ENCODE measurements at places on chromosomes 3 and 15.

DNA sequence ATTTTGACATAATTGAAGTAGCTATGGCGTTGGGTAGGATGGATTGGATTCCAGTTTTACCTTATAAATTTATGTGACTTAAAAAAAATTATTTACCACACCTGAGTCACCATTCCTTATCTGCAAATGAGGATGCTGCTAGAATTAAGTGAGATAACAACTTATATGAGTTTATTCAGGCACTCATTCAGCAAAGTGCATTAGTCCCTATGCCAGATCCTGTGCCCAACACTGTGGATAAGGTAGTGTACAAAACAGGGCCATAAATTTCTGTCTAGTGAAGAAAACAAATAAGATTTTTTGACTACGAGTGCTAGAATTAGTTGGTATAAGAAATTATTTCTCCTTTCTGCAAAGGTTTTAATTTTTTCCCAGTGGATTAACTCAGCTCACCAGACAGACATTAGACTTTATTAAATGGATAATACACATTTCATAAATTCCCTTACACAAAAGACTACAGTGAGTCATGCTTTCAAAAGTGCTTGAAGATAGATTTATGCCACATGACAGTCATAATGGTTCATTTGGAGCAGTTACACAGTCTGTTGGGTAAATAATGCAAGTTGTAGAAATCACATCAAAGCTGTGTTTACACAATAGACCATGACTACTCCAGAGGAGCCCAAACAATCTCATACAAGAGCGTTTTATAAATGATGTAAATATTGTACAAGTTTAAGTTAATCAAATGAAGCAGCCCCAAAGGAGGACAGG lies 129.9 kb upstream of the TGFBR2 start:
- no peak for DNase-seq

- DNase-seq: no peak
Measured at GRCh38 chr3:105304487-105304886, 62.2 kb upstream of the ALCAM start.

DNA sequence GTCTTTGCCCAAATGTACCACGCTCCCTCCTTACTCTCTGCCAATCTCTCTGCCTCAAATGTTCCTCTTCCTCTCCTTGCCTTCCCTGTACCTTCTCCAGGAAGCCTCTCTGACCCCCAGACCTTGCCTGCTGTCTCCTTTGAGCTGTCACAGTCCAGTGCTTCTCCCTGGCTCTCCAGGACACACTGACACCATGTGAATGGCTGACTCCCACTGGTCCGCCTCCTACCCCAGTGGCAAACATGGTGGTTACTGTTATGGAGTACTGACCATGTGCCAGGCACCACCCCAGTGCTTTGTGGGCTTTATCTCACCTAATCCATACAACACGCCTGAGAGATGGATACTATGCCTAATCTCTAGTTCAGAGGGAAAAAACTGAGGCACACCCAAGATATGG lies 141.9 kb downstream of the TPRA1 start:
- DNase-seq: peak; percentile 30

GRCh38 chr15:74799856-74800558 lies 12.6 kb upstream of the LMAN1L start:
- DNase-seq: peak; percentile 92

GRCh38 chr3:42999632-43000031 lies 20.5 kb downstream of the GASK1A start:
- DNase-seq: no peak

DNA sequence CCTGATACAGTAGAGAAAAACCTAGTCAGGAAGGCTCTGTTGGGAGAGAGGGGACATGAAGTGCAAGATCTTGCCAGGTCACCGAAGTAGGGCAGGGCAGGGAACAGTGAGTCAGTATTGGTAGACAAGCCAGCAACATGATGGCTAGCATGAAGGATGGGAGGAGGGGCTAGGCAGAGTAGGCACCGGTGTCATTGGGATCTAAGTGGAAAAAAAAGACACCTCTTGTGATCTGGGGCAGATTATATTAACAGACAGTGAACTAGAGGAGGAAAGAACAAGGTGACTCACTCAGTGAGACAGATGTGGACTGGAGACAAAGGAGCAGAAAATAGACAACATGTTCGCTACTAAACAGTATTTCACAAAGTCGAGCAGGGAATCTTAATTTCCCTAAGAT lies 149.2 kb upstream of the SLC24A5 start:
- DNase-seq: no peak

GRCh38 chr3:108527109-108527508 lies 16.7 kb upstream of the MYH15 start:
- no peak for DNase-seq

DNA sequence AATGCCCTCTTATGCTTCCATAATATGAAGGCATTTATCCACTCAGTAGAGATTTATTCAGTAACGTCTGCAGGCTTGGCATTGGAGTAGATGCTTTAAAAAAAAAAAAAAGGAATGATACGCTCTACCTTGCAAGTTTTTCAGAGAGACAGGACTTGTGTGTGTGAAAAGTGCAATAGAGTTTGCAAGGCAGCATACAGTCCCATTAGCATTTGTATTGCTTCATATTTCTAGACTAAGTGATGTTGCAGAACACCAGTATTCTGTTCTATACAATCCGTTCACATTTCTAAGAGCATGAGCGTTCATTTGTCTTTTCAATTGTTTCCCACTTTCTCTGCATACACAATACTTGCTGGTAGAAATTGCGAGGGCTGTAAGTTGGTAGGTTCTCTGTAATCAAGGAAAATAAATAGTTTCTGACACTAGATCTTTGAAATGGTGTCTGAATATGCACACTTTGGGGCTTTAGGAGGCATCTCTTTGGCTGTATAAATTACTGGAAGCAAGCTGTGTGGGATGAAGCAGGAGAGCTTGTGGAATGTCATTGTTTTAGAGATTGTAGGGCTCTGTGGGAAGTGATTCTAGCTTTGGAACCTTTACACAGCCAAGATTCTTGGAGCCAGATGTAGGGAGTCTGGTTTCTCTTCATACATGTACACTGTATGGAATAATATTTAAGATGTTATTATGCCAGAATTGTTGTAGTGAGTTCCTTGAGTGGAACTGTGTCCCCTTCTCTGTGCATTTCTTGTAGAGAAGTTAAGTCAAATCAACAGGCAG lies 262.7 kb downstream of the FEZF2 start:
- DNase-seq: no peak

DNA sequence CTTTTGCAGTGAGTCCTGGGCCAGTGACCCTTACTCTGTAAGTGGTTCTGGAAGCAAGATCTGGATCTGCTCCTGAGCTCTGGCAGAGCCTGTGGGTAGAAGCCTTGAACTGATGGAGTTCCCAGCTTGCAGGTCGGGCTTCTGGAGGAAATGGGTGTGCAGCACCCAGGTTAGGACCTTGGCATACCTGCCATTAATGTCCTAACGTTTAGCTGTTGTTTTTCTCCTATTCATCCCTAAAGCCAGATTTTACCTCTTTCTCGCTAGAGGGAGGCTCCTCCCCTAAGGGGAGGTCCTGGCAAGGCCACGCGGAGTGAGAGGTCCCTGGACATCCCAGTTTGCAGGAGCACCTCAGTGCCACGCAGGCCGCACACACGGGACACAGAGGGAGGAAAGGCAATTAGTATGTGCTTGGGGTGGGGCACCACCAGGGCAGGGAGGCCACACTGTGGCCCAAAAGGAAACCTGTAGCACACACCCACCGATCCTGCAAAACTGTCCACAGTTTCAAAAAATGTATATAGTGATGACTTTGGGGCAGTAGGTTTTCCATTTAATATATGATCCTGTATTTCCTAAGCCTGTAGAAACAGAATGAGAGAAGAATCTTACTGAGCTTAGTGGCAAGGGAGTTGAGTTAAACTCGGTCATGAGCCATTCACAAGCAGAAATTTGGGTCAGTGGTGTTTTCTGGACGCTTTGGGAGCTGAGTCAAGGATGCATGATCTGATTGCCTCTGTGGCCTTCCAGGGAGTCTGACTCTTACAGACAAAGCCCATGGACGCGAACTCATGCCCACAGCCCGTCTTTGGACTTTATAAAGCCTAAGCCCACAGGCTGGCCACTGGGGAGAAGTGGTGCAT lies 148.7 kb downstream of the LRRK1 start:
- DNase-seq: peak; percentile 42

- DNase-seq: no peak
Measured at GRCh38 chr3:123256256-123256655, 54.5 kb downstream of the SEC22A start.

DNA sequence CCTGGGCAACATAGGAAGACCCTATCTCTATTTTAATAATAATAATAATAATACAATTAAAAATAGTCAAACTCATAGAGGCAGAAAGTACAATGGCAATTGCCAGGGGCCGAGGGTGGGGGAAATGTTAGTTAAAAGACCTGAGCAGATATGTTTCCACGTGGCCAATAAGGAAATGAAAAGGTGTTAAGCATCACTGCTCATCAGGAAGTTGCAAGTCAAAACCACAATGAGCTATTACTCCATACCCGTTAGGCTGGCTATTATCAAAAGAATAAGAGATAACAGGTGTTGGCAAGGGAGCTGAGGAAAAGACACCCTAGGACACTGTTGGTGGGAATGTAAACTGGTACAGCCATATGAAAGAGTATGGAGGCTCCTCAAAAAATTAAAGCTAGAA lies 60.4 kb upstream of the PRSS50 start:
- no peak for DNase-seq

DNA sequence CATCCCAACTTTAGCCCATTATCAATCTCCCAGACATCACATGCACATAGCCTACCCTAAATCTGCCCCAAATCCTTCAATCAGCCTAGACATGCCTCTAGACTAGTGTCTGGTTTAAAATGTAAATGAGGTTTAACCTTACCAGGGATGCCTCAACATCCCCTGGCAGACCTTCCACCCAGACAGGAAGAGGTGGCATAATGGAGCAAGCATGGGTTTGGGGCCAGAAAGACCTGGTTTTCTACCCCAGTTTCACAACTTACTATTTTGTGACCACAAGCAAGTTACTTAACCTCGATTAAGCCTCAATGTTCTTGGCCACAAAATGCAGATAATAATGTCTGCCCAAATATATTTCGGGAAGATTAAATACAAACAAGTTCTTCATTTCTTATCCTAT lies 28.3 kb upstream of the THBS1 start:
- DNase-seq: no peak

GRCh38 chr15:68234060-68234459 lies 4.5 kb upstream of the CLN6 start:
- no peak for DNase-seq

DNA sequence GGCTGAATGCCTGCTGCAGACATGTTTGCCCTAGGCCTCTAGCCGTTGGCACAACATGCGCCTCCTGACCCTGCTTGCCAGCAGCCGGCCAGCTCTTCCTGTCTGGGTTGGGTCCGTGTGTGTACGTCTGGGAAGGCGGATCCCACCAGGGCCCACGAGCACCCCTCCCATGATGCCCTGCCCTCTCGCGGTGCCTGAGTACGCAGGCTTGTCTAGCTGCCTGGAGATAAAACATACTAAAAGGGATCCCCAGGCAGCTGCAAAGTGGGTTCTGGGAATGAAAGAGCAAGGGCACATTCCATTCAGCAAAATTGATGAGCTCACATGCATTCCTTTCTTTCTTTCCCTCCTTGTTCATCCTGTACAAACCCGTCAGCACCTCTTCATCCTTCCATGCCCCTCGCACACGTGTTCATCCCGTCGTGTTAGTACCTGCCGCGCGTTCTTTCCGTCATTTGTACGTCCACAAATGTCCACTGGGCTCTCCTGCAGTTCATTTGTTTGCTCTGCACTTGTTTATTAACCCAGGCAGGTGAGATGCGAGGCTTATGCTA lies 74.3 kb downstream of the FBLN2 start:
- no peak for DNase-seq

DNA sequence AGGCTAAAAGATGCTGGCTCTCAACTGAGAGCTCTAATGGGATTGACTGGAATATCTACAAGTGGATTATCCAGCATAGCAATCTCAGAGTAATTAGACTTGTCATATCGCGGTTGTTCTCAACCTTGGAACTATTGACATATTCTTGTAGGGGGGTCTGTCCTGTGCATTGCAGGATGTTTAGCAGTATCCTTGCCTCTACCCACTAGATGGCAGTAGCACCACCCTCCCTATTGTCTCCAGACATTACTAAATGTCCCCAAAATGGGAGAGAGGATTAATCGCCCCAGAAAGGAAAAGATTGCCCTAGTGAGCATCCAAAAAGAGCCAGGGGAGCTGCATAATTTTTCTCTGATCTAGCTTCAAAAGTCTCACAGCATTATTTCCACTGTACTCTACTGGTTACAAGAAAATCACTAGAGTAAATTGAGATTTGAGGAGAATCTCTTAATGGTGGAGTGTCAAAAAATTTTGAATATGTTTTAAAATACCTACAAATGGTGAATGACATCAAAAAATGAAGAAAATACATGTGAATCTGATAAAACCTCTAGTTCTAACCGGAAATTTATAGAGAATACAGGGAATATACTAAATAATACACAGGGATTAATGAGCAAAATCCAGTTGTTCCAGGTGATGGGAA lies 388.2 kb upstream of the AGTR1 start:
- no peak for DNase-seq

GRCh38 chr3:150583028-150583427 lies 20.1 kb upstream of the SELENOT start:
- DNase-seq: no peak

GRCh38 chr15:34927726-34928125 lies 41.8 kb downstream of the AQR start:
- DNase-seq: no peak

GRCh38 chr3:107345822-107346405 lies 31.3 kb upstream of the CCDC54 start:
- DNase-seq: no peak

DNA sequence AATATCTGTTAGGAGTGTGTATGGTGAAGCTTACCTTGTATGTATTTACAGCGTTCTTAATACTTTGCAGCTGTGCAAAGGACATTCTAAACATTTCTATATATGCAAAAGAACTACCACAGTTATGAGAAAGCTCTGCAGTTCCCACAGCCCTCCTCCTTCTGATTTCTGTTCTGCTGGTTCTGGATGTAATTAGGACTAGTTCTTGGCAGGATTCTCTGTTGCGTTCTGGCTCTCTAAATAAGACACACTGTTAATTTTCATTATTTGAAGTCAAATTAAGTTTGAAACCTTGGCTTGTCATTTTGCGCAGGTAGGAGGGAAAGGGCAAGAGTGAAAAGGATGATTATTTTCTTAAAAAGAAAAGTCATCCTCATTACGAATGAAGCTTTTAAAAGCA lies 76.4 kb downstream of the FNDC3B start:
- no peak for DNase-seq

DNA sequence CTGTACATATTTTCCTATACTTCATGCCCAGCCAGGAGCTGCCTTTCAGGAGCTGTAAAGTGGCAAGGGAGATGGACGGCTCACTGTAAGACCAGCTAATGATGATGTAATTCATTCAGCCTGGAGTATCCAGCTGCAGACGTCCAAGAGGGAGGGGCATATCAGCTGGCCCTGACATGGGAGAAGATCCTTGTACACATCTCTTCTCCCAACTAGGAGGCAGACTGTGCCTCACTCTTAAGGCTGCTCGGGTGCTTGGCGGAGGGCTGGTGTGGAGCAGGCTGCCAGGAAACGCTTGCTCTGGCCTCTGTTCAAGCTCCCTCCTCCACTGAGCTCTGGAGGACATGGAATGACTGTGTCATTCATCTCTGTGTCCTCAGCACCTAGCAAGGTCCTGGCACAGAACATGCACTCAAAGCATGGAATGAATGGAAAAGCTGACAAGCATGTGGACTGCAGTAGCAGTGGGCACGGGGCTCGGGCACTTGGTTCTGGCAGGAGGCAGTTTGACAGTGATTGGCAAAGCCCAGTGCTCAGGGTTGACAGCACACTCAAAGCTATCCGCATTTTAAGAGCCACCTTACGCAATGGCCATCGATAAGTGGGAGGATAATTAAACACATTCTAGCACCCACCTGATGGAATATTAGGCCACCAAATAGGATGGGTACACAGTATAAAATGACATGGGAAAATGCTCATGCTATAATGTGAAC lies 72.4 kb downstream of the TBC1D2B start:
- peak; percentile 93 for DNase-seq

- DNase-seq: no peak
Measured at GRCh38 chr3:117746066-117746465, 1036.5 kb downstream of the TUSC7 start.
